ENCODE measurements at places on chromosomes 1 and 21.

DNA sequence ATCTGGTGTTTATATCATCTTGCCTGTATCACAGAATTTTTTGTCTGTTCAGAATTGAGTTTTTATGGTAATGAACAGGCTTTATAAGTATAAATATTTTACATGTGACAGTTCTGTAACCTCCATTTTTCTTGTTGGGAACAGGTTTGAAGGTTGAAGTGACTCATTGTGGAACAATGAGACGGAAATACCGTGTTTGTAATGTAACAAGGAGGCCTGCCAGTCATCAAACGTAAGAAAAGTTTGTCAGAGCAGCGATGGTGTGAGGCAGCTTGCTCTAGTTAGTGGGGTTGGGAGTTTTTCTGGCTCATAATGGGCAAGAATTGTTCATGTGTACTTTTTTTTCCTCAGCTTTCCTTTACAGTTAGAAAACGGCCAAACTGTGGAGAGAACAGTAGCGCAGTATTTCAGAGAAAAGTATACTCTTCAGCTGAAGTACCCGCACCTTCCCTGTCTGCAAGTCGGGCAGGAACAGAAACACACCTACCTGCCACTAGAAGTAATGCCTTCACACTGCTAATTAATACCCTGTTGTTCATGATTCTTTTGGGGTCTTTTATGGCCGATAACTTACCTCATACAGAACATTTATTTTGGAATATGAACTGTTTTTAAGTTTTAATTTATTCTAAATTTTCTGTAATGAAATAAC is 75.2 kb upstream of the TEKT2 start:
- no peak for DNase-seq

DNA sequence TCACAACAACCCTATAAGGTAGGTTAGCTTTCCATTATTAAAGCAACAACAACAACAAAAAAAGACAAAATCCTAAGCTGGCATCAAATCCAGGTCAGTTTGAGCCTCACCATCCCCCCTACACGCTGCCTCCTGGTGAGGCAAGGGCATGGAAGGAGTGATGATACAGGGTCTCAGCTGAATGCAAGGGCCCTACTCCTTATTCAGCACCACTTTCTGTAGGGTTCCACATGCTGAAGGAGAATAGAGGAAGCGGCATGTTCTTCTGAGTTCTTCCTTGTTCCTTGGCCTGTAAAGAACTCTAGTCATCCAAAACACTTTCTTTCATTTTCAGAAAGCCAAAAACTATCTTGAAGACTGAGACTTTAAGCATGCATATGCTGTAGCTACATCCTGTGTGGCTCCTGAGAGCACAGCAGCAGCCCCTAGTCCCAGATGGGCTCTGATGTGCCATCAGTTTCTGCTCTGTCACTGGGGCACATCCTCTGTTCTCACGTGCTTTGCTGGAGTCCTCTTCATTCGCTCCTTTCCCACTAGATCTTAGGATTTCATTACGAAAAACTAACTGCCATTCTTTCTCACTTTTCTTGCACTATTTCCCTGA is 6.2 kb downstream of the ILDR2 start:
- DNase-seq = no peak

- no peak for DNase-seq
These were observed 52.1 kb downstream of the C4BPA start for GRCh38 chr1:207156095-207156494.

DNA sequence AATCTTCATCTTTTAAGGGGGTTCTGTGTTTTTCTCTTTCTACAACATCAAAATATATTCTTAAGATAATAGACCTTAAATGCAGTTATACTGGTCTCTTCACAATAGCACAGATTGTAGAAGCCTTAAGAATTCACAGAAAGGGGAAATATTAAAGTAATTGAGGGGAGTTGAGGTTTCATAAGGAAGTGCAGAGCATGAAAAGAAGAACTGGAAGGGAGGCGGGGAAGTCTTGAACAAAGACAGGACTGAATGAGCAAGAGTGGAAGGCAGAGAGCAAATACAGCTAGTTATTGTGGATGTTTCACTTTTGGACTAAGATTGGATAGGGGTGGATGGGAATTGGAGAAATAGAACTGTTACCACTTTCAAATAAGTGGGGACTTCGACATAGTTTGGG is 67.7 kb downstream of the PTGER3 start:
- no peak for DNase-seq

DNA sequence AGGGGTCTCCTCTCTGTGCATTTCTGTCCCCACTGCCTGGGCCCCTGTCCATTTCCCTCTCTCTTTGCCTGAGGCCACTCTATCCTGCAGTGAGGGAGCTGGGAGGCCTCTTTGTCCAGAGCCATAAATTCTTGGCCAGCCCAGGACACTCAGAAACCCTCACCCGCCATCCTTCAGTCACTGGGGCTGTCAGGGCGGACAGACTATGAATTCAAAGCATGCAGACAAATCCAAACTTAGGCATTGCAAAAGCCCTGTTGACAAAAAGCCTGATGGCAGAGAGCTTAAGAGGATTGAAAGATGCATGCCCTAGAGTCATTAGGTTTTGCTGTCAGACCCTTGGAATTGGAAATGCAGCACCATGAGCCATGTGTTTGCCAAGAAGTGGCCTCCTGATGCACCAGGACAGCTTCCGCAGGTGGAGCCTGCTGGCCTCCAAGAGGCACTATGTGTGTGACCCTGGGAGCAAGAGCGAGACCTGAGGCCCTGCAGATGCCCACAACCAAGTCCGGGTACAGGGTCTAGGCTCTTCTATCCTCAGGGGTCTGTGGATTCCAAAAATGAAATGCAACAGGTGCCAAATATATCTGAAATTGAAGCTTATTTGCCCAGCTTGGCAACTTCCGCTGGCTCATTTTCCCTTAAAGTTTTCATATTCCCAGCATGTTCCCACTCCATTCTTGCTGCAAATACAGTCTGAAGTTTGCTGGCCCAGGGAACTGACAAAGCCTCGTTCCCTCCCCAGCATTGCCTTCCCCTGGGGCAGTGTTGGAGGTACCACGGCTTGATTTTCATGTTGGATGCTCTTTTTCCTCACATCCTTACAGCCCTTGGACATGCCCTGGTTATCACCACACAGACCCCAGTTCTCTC is 177.9 kb downstream of the PGBD5 start:
- DNase-seq = no peak

- DNase-seq = no peak
These were observed 77.6 kb downstream of the SPATA46 start for GRCh38 chr1:162299018-162299417.

GRCh38 chr1:233972951-233973635 is 68.6 kb downstream of the SLC35F3 start:
- no peak for DNase-seq
